ENCODE measurements at places on chromosomes 1 and 21.

GRCh38 chr1:217097819-217098218, 374.6 kb upstream of the ESRRG start:
- DNase-seq: no peak

- DNase-seq: no peak
Observed at GRCh38 chr21:34179204-34179935, 106.0 kb downstream of the MRPS6 start.

GRCh38 chr1:2523891-2524609, 2.3 kb downstream of the PANK4 start:
- DNase-seq: no peak

- peak; percentile 63 for DNase-seq
Observed at GRCh38 chr1:21955501-21956281, 18.6 kb upstream of the HSPG2 start.

DNA sequence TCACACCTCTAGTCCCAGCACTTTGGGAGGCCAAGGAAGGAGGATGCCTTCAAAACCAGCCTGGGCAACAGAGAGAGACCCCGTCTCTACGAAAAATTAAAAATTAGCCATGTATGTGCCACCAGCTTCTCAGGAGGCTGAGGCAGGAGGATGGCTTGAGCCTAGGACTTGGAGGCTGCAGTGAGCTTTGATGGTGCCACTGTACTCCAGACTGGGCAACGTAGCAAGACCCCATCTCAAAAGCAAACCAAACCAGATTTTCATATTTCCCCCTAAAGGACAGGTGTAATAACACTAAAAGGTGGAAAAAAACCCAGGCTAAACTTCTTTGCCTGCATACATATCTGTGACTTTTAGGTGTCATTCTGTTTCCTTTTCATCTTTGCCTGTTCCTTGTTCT, 3.7 kb downstream of the UCK2 start:
- no peak for DNase-seq

DNA sequence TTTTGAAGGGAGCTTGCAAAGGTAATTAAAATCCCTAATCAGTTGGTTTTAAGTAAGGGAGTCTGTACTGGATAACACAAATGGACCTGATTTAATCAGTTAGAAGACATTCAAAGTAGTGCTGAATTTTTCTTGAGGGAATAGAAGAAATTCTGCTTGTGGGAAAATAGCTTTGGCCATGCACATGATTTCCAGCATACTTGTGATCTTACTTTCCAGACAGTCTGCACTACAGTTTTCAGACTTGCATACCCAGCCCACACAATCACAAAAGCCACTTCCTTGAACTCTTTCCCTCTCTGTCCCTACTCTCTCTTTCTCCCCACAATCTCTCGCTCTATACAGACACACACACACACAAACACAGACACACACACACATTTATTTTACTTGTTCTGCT, 852.1 kb downstream of the PLA2G4A start:
- no peak for DNase-seq

DNA sequence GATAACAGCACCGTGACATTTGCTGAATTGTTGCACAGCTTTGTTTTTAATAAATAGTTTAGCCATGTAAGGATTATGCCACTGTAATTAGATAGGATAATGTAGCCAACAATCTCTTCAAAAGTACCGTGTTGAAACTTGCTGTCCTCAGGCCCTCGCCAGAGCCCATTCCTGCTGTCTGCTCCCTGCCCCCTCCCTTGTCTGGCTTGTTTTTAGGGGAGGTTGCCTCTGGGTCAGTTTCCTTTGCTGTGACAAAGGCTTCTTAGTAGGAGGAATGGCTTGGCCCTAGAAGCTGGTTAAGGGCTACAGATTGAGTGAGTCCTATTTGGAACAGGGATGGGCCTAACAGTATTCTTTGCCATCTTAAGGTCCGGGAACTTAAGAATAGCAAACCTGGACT, 107.9 kb downstream of the LMO4 start:
- DNase-seq: no peak

GRCh38 chr1:112869895-112870294, 86.1 kb downstream of the SLC16A1 start:
- no peak for DNase-seq

DNA sequence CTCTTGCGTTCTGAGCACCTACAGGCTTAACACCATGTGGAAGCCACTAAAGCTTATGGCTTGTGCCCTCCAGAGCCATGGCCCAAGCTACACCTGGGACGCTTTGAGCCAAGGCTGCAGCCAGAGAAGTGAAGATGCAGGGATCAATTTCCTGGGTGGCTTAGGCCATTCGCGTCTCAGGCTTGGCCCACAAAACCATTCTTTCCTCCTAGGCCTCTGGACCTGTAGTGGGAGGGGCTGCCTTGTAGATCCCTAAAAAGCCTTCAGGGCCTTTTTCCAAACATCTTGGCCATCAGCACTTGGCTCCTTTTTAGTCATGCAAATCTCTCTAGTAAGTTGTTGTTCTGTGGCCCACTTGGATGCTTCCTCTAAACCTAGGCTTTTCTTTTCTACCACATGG, 401.7 kb upstream of the RUNX1 start:
- DNase-seq: no peak
